NAMALWA (cell line): ENCODE measurements at places on chromosomes 12 and 14.

- no peak for DNase-seq
Measured at GRCh38 chr14:85565862-85566296, 35.9 kb downstream of the FLRT2 start.

DNA sequence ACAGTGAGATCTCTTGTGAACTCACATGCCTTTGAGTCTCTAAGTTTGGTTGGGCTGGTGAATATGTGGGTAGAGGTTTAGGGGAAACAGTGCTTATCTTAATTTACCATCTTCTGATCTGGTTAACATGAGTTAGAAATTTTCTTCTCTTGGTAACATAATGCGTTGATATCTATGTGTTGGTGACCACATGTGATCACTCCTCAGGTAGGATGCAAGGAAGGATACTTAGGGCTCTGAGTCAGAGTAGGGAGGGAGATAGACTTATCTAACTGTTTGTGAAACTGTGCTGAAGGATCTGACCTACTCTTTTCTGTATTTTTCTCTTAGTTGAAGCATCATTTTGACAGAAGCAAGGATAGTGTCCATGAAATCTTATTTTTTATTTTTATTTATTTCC lies 23.1 kb downstream of the FAM234B start:
- no peak for DNase-seq

GRCh38 chr14:91858536-91859275 lies 8.6 kb downstream of the TC2N start:
- DNase-seq: no peak

GRCh38 chr12:125197326-125197725 lies 132.1 kb downstream of the AACS start:
- no peak for DNase-seq

- DNase-seq: no peak
Measured at GRCh38 chr12:88617352-88617751, 37.1 kb upstream of the KITLG start.

- DNase-seq: no peak
Measured at GRCh38 chr14:93804654-93805053, 16.4 kb upstream of the PRIMA1 start.

DNA sequence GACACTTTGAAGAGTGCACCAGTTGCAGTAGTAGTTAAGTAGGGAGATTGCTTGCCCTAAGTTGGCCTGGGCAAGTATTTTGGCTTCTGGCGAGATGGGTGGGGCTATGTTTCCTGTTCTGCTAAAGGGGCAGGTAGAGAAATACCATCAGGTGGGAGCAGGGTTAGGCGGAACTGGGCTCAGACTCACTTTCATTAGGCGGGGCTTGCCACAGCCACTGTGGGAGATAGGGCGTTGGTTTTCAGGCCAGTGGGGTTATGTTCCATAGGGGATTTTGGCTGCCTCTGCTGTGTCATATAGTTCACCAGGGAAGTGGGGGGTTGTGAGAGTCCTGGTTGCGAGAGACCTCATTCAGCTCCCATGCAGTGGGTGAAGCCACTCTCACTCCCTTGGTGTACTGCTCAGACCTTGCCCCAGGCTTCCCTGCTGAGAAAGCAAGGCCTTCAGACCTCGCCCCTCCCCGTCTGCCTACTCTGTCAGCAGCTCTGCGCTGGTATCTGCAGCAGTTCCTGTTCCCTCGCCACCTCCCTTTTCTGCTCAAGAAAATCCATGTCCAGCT lies 43.3 kb downstream of the AEBP2 start:
- DNase-seq: no peak

DNA sequence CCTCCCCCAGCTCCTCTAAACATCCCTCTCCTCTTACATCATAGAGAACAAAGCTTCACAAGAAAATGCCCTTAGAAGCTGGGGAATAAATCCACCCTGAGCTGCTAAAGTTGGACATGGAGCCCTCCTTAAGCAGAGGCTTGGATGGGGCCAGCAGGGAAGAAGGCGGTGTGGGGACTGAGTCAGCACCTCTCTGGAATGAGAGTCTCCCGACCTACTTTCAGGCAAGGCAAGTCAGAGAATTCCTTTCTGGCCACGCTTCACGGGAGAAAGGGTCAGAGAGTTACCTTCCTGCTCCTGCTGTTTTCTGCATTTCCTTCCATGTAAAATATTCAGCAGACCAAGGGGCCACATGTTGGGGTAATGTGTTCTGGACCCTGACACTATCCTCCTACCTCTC lies 113.3 kb upstream of the PRB2 start:
- DNase-seq: no peak

GRCh38 chr12:25976289-25976688 lies 17.8 kb downstream of the RASSF8 start:
- DNase-seq: no peak

- DNase-seq: peak; percentile 48
Measured at GRCh38 chr14:56490379-56490778, 89.2 kb upstream of the TMEM260 start.

GRCh38 chr14:38790916-38791315 lies 312.1 kb downstream of the SEC23A start:
- DNase-seq: no peak

DNA sequence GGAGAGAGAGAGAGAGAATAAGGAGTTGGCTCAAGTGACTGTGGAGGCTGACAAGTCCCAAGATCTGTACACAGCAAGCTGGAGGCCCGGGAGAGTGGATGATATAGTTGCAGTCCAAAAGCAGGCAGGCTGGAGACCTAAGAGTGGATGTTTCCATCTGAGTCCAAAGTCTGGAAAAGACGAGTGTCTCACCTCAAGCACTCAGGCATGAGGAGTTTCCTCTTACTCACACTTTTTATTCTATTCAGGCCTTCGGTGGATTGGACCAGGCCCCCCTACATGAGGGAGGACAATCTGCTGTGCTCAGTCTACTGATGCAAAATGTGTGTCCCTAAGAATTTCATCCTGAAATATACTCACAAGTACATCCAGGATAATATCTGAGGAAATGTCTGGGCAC lies 484.6 kb downstream of the VRK1 start:
- no peak for DNase-seq

GRCh38 chr14:96221841-96222240 lies 17.2 kb downstream of the BDKRB2 start:
- DNase-seq: no peak

DNA sequence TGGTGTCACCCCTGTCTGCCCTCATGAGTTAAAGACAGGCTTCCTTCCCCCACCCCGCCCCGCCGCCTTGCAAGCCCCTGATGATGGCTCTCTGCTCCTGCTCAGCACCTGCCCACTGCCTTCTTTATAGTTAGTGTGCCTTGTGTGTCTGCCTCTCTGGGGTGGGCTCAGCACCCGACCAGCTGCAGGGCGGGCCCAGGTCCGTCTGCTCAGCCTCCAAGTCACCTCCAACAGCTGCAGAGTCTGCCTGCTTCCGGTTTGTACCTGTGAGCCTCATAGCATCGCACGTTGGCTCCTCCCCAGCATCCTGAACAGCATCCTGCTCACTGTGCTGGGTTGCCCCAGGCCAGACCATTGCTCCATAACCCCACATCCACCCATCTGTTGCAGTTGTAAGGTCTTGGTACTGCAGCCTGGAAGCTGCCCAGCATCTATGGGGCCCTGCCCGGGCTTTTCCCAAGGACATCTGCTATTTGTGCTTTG lies 3.5 kb downstream of the TGFB3 start:
- DNase-seq: no peak
